ENCODE measurements at places on chromosomes 5 and 9. TPM values are rescaled to one million over a fixed set of nuclear protein-coding genes. Genes with fewer than 3 reads are reported as not detected.
A peak's percentile ranks its signal among the peaks of the same experiment; 100 is the strongest.

Gene PAM
- total RNA-seq = 31.5 TPM

DNA sequence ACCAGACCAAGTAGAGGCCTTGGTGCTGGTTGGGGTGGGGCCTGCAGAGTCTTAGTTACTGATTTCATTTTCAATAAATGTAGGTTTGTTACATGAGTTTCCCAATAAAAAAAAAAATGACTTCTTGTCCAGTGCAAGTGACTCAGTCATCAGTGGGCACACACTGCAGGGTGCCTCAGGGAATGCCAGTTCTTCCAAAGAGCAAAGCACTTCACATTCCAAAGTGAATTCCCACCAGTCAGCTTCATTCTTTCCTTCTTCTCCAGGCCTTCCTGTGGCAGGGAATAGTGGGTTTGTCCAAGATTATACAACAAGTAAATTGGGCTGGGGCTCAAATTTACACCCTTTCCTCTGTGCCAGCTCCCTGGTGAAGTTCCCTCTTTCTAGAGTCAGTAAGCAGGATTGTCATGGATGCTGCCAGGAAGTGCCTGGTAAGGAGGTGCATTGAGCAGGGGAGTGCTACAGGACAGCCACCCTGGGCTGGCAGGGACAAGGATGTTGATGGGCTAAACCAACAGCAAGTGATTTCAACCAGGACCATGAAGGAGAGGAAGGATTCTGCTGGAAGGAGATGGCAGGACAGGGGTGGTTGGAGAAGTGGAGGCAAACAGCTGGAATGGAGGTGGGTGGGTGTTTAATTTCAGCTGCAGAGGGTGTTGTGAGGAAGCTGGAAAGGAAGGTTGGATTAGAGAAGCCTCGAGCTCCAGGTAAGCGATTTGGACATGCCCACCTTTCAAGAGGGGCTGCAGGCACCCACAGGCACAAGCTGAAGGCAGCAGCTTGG lies 3.7 kb upstream of the B4GALT7 start:
- no peak for DNase-seq

- DNase-seq = peak; percentile 77
Observed at GRCh38 chr5:154647114-154647760, 107.9 kb upstream of the LARP1 start.

DNA sequence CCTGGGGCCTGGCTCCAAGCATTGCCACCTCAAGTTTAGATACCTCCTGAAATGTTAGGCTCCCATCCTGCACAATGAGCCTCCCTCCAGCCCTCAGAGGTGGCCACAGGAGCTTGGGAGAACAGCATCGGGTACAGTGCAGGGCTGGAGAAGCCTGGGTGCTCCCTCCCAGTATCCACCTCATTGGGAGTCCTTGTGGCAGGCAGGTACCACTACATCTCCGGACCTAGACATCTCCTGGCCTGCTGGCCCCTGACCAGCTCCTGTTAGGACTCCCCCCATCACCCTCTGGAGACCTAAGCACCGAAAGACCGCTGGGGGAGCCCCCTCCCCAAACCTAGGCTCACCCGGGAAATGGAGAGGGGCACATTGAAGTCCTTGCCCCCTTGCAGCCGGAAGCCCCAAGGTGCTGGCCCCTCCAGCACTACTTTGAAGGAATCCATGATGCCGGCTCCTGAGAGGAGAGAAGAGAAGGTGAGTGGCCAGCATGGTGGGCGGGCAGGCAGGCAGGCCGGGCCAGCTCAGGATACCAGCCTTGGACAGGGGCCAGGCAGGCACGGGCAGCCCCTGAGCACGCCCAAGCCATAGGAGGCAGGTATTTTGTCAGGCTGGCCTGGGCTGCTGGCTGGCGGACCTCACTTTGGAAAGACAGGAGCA lies 1.2 kb downstream of the PDLIM7 start:
- DNase-seq = peak; percentile 79
